ENCODE measurements at places on chromosomes 13 and 19.

DNA sequence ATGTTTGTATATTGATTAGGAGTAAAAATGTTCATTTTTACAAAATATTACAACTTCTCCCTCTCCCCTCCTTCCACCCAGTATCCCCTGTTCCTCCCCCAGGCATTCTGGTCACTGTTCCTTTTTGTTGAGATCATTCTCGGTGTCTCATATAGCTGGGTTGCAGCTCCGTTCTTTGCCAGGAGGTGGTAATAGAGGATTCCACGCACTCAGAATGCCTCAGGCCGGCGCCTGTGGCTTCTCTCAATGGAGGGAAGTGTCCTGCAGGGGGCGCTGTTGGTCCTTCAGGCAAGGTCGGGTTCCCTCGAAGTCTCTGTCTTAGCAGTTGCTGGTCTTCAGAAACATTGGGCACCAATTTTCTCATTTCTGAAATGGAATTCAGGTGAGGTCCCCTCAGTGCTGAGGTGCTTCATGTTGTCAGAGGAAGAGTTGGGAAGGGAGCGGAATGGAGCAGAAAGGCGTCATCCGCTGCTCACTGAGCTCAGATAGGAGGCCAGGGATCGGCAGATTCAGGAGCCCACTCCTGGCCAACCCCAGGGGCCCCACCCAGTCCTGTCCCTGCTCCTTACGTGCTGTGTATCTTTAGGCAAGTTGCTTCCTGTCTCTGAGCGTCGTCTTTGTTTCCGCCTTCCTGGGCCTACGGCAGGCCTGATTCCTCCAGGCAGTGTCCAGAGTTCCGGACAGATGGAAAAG is 10.3 kb upstream of the GARIN5A start:
- no peak for DNase-seq

DNA sequence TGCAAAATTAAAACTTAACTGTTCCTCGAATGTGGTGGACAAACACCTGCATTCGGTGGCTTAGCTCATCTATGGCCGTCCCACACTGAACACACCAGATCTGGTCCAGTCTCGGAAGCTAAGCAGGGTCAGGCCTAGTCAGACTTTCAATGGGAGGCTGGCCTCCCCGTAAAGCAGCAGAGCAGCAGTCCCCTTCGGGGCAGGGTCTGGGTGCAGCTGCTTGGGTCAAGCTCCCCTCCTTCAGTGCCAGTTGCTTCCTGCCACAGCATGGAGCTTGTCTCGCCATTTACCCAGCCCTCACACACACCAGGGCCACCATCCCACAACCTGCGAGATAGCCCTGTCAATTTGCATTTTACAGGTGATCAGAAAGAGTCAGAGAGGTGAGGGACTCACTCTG is 93.2 kb downstream of the TUBA3C start:
- DNase-seq, result no peak

DNA sequence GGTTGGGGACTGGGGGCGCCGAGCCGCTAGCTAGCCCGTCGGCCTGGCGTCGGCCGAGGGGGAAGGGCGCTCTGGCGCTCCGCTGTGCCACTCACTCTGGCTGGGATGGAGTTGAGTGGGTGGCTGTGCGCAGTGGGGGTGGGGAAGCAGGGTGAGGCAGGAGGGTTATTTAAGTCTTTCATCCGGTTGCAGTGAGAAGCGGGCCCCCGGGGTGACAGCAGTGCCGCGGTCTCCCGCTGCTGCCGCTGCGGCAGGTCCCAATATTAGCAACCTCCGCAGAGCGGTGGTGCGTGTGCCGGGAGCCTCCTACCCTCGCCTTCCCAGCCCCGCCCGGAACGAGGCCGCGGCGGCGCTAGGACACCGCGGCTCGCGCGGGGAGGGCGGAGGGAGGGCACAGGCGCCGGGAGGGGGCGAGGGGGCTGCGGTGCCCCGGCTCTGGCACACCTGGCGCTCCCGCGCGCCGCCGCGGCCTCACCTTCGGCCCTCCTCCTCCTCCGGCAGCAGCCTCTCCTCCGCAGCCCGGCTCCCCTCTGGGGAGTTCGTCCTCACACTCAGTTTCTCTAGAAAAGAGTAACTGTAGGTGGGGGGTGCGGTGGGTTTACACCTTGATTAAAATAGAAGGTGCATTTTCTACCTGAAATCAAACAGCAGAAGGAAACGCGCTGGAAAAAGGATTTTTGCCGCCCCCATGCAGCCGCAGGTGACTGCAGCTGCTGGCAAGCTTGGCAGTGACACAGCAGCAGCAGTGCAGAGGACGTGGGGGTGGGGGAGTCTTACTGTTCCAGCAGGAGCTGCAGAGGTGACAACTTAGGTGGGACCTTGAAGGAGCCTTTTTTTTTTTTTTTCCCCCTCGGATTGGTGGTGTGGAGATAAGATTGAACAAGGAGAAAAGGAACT is 4.5 kb downstream of the FGF9 start:
- no peak for DNase-seq

GRCh38 chr13:75861786-75862185 is 225.7 kb downstream of the LMO7 start:
- DNase-seq, result no peak

GRCh38 chr19:53254411-53255341 is at the start of gene ZNF677:
ZNF677 (minus strand) TSS chr19:53254873; CDS start chr19:53251550, 3,323 bp downstream.
- DNase-seq, result peak; percentile 62

Data from cerebellar nuclear complex (tissue), 1 donor.